ENCODE measurements at places on chromosomes 7 and 10. TPM values are rescaled to one million over a fixed set of nuclear protein-coding genes. Genes with fewer than 3 reads are reported as not detected.

DNA sequence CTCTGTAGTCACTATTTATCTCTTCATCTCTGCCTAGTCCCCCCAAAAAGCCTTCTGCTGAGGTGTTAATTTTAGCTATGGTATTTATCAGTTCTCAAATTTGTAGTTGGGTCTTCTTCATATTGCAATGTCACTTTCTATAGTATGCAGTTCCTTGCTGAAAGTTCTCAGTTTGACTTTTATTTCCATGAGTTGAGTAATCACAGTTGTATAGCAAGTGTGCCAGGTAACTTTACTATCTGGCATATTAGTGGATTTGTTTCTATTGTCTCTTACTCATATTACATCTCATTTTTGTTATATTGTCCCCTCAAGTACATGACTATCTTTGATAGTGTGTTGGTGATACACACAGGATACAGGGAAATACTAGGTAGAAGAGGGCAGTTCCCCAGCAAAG, 152.8 kb downstream of the CUBN start:
- DNase-seq: no peak

DNA sequence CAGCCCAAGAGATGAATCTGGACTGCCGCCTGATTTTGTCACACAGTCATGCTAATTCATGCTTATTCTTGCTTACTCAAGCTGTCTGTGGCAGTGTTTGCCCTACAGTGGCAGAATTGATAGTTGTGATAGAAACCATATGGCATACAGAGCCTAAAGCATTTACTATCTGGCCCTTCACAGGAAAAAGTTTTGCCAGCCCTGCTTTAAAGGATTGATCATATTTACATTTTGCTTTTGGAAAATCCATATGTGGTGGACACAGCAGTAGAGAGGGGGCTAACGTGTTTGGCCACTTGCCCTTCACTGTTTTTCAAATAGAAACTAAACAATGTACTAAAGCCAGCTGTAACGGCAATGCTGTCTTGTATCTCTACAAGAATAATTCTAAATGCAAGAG, 974.0 kb upstream of the GHITM start:
- no peak for DNase-seq

DNA sequence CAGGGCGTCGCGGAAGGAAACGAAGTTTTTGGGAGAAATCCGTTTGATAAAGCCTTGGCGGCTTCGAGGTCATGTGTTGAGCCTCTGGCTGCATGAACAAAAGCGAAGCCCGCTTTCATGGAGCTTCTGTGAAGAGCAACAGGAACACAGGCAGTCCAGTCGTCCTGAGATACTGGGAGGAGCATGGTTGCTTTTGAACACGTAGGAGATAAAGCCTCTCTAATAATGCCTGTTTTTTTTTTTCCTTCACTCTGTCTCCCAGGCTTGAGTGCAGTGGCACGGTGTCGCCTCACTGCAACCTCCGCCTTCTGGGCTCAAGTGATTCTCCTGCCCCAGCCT, 473 bp upstream of the ZNF32 start:
- no peak for DNase-seq

The NUTM2D gene
- total RNA-seq: 0.87 TPM

The MSMB gene
- total RNA-seq: not detected

DNA sequence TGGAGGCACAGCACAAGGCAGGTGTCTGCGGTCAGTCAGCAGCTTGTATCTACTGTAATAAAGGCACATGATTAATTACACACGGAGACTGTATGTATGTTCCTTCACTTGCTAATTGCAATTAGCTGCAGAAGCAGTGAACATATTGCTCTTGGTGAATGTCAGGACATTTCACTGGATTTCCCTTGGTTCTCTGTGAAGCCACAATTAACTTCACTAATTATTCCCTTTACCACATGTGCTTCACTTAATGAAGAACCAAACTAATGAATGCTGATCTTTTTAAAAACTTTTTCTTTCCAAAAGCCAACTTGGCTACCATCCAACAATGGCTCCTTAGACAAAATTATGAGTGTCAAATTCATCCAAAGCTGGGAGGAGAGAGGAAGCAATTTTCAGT, 290.7 kb downstream of the ADRA2A start:
- DNase-seq: no peak

The TBX20 gene
- total RNA-seq: 0.15 TPM

DNA sequence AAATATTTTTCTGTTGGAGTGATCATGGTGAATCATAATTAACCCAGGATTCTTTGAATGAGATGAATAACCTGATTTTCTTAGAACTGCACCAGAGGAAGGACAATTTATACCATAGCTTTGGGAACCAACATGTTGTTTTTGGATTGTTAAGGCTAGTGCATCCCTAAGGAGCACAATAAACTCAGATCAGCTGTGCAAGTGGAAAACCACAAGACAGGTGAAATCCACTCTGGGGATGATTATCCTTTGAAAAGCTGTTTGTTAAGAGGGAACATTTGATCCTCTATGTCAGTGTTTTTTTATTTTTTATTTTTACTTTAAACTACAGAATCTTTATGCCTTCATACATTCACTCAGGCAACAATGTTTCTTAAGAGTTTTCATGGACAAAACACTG, 232.1 kb upstream of the PCLO start:
- no peak for DNase-seq

The LIPF gene
- total RNA-seq: not detected

The LRRN3 gene
- total RNA-seq: under 0.01 TPM

The OR2A1 gene
- total RNA-seq: 0.05 TPM

GRCh38 chr7:135831455-135832195, 83.0 kb upstream of the FAM180A start:
- no peak for DNase-seq

The PRRT4 gene
- not detected for total RNA-seq

The KAZALD1 gene
- total RNA-seq: 1.1 TPM

The NUDT13 gene
- 1.7 TPM for total RNA-seq

GRCh38 chr10:100802196-100802595, 56.8 kb downstream of the PAX2 start:
- DNase-seq: no peak

DNA sequence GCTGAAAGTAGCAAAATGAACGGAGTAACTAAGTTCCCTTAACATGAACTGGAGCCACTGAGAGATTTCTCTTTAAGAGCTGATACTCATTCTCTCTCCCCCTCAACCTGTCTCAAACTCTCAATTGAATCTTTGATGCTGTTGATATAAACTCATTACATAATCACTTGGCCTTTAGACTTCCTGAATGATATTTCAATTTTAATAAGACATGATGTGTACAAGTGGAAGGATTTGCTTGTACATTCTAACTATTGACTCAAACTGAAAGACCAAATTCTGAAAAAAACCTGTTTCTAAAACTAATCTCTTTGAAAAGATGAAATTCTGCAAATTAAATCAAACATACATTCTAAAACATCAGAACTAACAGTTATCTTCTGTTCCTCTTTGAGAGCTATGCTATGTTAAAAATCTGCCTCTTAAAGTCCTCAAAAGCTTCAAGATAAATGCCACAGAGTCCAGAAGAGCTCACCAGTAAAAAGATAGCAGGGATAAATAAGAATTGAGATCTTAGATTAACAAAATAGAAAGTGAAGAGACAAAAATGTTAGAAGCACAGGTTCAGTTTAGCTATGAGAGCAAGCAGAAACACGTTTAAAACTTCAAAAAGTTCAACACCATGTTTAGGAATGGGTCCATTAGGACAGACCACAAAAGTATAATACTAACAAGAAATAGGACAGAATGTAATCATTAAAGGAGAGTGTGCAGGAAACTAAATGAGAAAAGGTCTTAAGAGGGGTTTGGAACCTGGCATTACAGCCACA, 46.1 kb downstream of the TNPO3 start:
- DNase-seq: no peak

The FAM237B gene
- total RNA-seq: not detected

The CFAP69 gene
- total RNA-seq: 0.87 TPM

GRCh38 chr7:68800316-68800715, 798.0 kb upstream of the AUTS2 start:
- DNase-seq: peak; percentile 68

GRCh38 chr7:151696721-151697514, 177.2 kb upstream of the RHEB start:
- no peak for DNase-seq

DNA sequence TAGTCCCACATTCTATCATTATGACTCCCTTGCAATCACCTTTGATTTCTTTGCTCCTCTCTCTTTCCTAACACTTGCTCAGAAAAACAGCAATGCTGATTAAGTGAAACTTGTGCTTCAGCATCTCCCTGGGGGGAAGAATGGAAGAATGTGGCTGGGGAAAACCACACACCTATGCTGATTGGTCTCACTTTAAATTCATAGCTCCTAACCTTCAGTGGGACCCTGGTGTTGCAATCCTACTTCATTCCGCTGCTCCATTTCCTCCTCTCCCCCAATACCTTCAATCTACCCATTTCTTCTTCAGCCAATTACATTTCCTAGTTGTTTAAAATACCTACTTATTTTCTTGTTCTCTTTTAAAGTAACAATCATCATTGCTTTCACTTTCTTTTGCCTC, 1166.7 kb upstream of the C7orf33 start:
- no peak for DNase-seq

GRCh38 chr7:70855373-70855772, 276.6 kb upstream of the GALNT17 start:
- DNase-seq: no peak

GRCh38 chr10:119783665-119784027, 57.8 kb downstream of the INPP5F start:
- no peak for DNase-seq

DNA sequence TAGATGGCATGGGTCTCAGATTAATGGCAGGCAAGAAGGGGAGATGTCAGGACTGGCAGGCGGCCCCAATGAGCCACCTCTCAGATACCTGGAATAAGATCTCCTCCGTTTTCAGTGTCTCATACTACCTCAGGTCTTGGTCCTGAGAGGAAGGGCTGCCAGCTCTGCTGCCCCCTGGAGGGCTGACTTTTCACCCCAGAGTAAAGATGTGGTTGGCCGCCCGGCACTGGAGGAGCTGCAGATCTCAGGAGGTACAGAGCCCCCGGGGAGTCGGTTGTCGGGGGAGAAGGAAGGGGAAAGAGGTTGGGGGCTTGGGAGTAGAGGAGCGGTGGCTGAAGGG, 642 bp upstream of the COL13A1 start:
- DNase-seq: peak; percentile 45

The NT5C3A gene
- 67.7 TPM for total RNA-seq

DNA sequence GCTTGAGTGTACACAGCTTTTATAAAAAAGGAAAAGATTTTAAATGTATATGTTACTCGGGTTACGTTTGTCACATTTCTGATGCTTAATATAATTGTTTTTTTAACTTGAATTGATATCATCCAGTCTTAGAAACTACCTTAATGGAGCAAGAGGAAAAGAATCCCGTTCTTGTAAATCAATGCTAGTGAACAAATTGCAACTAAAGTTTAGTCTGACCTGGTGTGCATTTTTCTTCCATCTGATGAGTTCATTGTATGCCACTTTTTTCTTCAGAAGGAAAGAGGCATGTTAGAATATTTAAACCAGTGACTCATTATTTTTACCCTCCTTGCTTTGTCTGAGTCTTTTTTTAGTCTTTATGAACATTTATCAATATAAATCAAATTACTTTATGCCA, 34.7 kb downstream of the NET1 start:
- peak; percentile 73 for DNase-seq

The CHAT gene
- not detected for total RNA-seq

The TAS2R41 gene
- total RNA-seq: not detected

The BEND7 gene
- 36.4 TPM for total RNA-seq

DNA sequence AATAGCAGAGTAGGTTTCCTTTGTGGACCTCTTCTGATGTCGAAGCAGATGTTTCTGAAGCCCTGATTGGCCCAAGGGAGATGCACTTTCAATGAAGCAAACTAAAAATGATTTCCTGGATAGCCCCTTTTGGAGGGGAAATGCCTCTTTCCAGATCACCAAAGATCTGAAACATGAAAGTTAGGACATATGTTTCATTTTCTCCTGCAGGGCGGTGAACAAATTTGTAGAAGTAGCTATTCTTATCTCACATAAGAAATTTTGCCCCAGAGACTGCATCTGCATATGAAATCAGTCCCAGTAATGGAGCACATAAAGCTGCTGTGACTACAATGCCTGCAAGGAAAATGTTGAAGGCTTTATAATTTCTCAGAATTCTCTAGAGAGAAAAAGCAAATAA, 56.0 kb downstream of the THSD7A start:
- DNase-seq: no peak

The ERLIN1 gene
- 18.4 TPM for total RNA-seq

The ATP5F1C gene
- total RNA-seq: 438 TPM

GRCh38 chr10:127142856-127143255, 53.5 kb downstream of the INSYN2A start:
- no peak for DNase-seq

GRCh38 chr7:20153567-20153966, 63.6 kb downstream of the MACC1 start:
- no peak for DNase-seq

The PCDH15 gene
- not detected for total RNA-seq

DNA sequence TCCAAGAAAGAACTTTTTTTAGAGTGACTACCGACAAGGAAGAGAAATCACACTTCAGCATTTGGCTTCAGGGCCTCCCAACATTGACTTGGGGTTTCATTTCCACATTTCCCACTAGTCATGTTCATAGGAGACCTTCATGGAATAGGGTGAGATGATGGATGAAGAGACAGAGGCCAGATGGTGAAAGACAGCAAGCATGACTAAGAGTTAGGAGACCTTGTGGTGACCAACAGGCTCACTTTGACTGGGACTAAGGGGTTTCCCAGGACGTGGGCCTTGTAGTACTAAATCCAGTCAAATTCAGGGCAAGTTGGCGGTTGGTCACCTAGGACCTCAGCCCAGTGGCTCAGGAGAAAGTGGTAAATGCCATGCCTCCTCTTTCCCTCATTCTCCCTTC, 3.0 kb upstream of the GIMAP5 start:
- DNase-seq: no peak

The TMEM176B gene
- total RNA-seq: 0.75 TPM

GRCh38 chr7:454356-455109, 65.1 kb downstream of the PDGFA start:
- DNase-seq: no peak

The CACNA2D1 gene
- 15.0 TPM for total RNA-seq

DNA sequence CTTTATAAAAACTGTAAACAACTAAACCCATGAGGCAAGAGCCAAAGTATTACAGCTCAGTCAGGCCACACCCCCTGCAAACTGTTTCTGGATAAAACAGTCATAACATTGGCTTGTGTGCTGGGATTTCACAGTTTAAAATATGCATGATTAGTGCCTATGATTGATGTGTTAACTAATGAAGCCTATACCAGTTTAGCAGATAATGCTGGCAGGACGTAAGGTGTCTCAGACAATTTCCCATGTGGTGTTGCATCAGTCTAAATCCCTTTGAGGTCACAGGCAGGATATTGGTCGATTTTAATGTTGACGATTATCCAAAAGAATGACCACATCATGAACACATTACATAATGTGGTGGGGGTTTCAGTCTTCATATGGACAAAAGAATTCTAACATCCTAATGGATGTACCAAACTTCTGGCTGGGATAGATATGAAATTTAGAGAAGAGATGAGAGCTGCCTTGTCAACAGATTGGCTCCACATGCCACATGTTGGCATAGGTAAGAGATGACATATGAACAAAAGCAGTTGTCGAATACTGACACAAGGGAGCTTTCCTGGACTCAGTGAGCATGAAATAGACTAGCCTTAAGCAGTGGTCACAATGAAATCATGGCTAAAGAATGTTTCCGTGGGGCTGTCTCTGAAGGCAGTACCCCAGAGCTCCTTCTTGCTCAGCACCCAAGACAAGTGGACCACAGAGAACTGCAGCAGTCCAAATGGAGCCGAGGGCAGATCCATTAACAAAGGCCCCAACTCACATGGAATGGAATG, 445.6 kb downstream of the GFRA1 start:
- peak; percentile 19 for DNase-seq

The SLC18A2 gene
- 0.10 TPM for total RNA-seq

All from renal cortical epithelial cell (primary cell).